Hematopoietic multipotent progenitor cell treated with erythropoietin and hydrocortisone succinate and interleukin-3 and kit ligand, for 8 days (in vitro differentiated cells): ENCODE measurements at places on chromosomes 1 and 21.

DNA sequence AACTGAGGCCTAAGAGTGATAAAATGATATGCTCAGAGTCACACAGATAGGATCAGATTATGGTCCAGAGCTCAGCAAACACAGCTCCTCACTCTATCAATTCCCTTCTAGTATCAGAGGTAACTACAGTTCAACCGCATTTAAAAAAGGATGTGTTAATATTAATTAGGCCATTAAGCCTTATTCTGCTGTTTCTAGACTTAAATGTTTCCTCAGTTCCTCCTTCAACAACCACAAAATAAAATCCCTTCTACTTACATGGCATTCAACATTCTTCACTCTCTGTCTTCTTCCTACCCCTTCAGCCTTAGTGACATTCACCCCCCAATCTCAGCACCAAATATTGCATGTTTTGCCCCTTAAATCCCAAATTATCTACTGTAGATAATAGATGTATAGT lies 254.9 kb downstream of the PLPP3 start:
- no peak for DNase-seq

- no peak for DNase-seq
Measured at GRCh38 chr1:161740921-161741320, 8.7 kb upstream of the DUSP12 start.

- peak; percentile 98 for DNase-seq
Measured at GRCh38 chr21:42009831-42010506, at the start of gene ZBTB21. ZBTB21 (minus strand) TSS chr21:42010360; CDS start chr21:41994095, 16,265 bp downstream.

DNA sequence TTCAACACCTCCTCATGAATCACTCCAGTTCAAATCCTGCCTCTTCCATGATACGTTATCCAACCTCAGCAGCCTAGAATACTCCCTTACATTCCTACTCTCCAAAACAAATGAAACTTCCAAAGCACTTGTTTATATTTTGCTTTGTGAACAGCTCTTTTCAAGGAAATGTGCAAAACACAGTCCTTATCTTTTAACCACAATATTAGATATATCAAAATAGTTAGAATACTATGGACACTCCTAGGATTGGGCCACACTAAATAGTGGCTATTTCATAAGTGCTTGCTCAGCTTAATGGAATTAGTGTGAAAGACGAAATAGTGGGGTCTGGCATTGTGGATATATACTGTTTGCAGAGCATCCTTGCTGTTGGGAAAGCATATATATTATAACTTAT lies 173.5 kb downstream of the ZC3H11B start:
- no peak for DNase-seq

GRCh38 chr1:182615468-182616129 lies 11.4 kb upstream of the RGS16 start:
- peak; percentile 51 for DNase-seq
